ENCODE measurements at places on chromosomes 4 and X.
A peak's percentile ranks its signal among the peaks of the same experiment; 100 is the strongest.

GRCh38 chr4:122246551-122246950 lies 94.4 kb downstream of the BLTP1 start:
- DNase-seq, result no peak

DNA sequence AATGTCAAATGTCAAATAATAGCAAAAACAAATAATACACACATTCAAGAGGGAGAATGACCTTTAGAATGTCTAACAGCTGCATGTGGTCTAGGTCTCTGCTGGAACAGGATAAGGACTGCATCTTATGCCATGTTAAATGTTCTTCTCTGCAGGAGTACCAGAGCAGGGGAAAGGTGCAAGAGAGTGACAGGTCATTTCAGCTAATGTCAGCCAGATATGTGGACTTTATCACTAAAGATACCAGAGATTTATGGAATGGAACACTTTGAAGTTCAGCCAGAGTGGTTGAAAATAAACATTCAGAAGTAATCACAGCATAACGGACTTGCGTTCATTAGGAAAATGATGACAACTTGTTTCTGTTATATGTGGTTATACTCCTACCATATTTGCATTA lies 24.3 kb downstream of the GRID2 start:
- DNase-seq, result no peak

- DNase-seq, result no peak
These were observed 25.0 kb upstream of the RPS3A start for GRCh38 chr4:151074416-151074916.

DNA sequence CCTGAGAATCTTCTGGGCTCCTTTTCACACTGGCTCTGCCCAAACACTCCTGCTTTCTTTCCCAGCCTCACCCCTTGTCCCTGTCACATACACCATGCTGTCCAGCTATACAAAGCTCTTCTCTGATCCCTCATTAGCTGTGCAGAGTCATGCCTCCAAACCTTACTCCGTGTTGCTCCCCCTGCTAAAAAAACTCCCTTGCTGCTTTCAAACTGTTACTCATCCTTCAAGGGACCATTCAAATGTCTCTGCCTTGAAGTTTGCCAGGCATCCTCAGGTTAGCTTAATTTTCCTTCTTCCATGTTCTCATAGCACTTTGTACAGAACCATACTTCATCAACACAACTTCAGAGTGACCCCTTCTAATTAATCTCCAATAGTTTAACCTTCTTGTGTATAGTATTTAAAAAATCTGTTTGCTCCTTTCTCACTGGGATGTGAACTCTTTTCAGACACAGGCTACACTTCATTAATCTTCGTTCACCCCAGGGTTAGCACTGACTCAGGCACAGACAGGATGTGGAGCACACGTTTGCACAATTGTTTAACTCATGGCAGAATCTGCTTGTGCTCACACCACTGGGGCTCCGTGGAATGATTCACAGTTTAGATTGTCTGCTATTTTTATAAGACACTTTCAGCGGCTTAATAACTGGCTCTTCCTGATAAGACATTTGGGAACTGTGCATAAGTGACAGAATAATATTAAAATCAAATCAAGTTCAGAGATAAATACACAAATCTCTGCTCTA lies 21.4 kb upstream of the SEL1L3 start:
- no peak for DNase-seq

DNA sequence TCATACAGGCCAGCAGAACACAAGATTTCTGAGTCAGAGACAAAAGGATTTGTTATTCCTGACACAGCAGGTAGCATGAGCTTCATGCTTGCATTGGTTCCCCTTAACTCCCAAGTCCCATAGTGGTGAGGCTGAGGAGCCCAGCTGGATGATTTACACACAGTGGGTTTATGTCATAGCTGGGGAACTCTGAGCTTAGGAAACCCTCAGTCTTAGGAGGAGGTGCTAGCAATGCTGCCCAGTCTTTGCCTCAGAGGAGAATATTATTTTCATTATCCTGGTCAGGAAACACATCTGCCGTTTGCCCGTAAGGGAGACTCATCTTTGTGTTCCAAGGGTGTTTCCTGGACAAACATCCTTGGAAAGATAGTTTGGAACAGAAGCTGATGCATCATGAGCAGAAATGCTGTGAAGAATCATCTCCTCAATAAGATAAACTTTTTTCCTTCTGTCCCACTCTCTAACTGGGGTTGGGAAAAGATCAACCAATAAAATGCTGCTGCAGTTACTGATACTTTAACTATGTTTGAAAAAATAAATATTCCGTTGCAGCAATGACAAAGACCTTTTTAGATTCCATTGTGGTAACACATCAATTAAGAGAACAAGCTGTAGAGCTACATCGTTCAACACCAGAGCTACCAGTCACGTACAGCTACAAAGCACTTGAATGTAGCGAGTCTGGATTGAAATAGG lies 146.8 kb downstream of the DCLK2 start:
- DNase-seq, result peak; percentile 29

Measured in T1000 (cell line).